ENCODE measurements at places on chromosomes 11 and 22.
A peak's percentile ranks its signal among the peaks of the same experiment; 100 is the strongest.

DNA sequence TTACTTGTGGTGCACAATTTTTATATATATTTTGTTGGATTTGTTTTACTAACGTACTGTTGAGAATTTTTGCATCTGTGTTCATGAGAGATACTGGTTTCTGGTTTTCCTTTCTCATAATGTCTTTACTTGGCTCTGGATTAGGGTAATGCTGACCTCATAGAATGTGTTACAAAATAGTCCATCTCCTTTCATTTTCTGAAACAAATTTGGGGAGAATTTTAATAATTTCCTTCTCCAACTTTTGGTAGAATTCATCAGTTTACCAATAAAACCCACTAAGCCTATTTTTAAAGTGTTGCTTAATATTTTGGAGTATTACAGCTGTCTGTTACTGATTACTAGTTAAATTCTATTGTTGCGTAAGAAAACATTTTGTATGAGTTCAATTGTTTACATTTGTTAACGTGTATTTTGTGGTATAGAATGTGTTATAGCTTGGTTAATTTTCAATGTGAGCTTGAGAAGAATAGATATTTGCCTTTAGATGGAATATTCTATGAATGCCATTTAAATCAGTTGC is 11.5 kb downstream of the TRIM22 start:
- DNase-seq, result no peak

GRCh38 chr11:2211113-2211971 is 39.7 kb upstream of the TH start:
- no peak for DNase-seq

GRCh38 chr11:8597182-8597581 is 3.2 kb upstream of the STK33 start:
- DNase-seq, result peak; percentile 74

GRCh38 chr22:36755316-36755715 is 20.6 kb downstream of the IFT27 start:
- no peak for DNase-seq

GRCh38 chr11:64120951-64121569 is 44.9 kb downstream of the MACROD1 start:
- peak; percentile 57 for DNase-seq

DNA sequence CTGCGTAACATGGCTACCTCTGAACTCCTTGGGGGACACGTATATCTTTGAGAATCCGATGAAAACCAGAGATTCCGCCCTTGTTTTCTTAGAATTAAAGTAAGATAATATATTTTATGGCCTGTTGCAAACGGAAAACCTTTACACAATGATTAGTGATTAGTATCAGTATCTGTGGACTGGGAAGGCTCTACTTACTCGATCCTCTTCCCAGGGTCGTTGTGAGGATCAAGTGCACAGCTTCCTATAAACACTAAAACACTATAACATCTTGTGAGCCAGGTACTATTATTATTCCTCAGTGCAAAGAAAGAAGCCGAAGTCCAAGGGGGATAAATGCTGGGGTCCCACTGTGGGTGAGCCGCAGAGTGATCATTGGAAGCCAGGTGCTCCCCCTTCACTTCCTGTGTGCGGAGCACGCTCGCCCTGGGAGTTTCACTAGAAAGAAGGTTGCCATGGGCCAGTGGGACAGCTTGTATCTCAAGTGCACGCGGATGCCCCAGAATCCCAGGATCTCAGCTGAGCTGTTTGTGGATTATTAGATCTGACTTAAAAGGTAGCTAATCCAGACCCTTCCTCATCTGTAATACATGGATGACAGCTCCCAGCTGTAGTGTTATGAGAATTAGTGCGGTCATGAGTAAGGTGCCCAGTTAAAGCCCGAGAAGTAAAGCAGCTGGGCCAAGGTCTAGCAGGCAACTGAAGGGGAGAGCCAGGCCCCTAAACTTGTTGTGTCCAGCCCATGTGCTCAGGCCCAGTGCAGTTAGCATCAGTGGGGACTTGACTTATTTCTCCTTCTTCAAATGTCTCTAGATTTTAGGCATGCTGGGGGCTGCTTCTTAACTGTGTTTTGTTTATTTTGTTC is 839 bp downstream of the CBY1 start:
- peak; percentile 24 for DNase-seq

GRCh38 chr11:67542169-67542568 is 18.9 kb upstream of the CABP2 start:
- no peak for DNase-seq

DNA sequence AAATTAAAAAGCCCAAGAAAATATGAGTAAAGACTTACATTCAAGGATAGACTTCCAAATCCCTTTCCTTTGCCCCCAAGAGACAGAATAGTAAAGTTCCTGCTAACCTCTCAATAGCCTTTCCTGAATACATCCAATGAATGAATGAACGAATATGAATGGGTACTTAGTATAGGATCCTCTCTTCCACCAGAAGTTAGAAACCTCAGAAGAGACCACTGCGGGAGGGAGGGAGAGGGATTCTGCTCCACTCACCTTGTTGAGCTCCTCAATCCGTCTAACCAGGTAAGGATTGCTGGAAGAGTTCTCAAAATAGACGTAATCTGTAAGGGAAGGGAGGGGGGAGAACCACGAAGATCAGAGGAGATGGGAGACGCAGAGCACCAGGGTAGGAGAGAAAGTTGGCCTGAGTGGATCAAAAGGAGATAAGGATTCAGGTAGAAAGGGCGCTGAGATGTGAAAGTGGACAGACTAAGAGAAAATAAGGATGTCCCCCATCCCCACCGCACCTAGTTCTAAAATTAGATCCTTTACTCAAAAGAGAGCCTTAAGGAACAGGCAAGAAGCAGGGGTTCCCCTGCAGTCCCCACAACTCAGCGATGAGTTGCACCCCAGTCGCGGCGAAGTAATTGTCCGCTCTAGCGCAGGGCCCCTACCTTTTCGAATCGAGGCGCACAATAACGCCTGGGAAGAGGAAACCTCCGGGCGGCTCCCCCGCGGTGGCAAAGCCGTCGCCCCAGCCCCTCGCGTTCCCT is 1.1 kb downstream of the MTA2 start:
- DNase-seq, result no peak

DNA sequence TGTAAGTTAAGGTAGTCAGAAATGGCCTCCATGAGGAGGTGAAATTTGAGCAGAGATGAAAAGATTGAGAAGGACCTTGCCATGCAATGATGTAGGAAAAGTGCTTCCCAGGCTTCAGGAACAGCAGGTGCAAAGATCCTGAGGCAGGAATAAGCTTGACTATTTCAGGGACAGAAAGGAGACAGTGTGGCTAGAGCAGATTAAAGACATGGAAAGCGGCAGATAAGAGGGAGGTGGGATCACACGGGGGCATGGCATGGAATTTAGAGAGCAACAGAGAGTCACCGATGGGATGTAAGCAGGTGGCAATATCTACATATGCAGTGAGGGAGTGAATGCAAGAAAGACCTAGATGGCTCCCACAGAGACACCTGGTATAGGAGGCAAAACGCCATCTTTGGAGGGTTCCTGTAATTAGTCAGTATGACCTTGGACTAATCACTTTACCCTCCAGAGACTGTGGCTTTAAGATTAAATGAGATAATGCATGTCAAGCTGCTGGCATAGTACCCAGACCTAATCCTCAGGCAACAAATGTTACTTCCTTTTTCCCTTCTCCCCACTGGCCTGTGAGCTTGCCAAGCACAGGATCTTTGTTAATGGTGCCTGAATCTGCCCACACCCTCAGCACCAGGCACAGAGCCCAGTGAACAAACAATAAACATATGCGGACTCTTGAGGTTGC is 24.6 kb upstream of the ACER3 start:
- peak; percentile 70 for DNase-seq

GRCh38 chr11:90216611-90217010 is 6.2 kb downstream of the CHORDC1 start:
- DNase-seq, result no peak

DNA sequence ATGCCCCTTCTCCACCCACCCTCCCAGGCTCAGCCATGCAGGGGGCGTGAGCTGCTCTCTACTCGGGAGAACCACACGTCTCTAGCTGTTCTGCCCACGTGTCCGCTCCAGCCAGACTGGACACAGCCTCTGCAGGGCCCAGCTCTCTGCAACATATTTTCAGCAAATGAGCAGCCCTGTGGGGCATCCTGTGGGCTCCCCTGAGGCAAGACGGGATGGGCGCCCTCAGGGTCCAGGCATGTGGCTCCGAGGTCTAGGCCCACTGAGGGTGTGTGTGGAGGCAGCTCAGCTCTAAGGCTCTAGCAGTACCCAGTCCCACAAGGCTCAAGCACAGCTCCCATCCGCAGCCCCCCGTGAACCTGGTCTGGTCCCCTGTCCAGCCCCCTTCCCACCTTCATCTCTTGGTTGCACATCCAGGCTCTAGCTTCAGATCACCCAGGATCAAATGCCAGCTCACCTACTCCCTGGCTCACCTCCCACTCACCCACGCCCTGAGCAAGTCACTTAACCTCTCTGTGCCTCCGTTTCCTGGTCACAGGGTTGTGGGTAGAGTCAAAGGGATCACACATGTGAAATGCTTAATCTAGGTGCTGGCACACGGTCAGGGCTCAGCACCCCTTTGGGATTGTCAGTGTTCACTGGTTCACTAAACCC is 57.8 kb upstream of the TCF20 start:
- DNase-seq, result no peak

DNA sequence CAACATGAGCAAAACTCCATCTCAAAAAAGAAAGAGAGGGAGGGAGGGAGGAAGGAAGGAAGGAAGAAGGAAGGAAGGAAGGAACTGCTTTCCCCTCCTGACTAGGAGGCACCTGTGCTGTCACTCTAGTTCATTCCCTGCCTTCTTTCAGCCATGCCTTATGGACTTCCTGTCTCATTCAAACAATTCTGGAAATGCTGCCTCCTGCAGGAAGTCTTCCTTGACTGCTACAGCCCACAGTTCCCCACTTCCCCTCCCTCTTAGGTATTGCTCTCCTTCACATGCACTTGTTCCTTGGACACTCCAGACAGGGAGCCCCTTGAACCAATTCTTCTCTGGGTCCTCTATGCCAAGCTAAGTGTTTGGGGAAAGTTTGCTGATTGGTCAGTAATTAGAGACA is 31.6 kb upstream of the WNT11 start:
- DNase-seq, result no peak

GRCh38 chr11:80024119-80024518 is 583.3 kb upstream of the TENM4 start:
- no peak for DNase-seq

- no peak for DNase-seq
Observed at GRCh38 chr11:12667646-12668045, 6.6 kb upstream of the TEAD1 start.

GRCh38 chr11:45265969-45266675 is 20.0 kb downstream of the SYT13 start:
- DNase-seq, result no peak

- DNase-seq, result no peak
Observed at GRCh38 chr11:127888386-127888785, 699.0 kb downstream of the ETS1 start.

DNA sequence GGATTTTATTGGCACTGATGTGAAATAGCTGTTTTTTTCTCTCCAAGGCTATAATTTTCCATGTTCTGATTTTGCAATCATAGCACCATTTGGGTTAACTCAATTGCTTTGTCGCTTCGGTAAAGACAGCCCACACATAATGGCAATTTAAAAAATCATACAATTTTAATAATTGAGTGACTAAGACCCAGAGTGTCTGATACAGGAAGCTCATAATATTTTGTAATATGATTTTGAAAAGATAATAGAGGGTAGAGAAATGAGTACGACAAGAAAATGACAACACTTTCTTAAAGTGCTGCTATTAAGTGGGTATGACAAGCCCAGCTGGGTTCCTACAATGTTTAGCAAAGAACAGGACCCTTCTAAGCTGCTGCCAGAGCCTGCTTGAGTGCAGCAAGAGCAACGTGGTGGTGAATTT is 439.1 kb downstream of the METTL15 start:
- no peak for DNase-seq

GRCh38 chr11:61592176-61592575 is 11.3 kb upstream of the SYT7 start:
- no peak for DNase-seq

GRCh38 chr22:46056546-46057245 is 79.7 kb upstream of the WNT7B start:
- no peak for DNase-seq

DNA sequence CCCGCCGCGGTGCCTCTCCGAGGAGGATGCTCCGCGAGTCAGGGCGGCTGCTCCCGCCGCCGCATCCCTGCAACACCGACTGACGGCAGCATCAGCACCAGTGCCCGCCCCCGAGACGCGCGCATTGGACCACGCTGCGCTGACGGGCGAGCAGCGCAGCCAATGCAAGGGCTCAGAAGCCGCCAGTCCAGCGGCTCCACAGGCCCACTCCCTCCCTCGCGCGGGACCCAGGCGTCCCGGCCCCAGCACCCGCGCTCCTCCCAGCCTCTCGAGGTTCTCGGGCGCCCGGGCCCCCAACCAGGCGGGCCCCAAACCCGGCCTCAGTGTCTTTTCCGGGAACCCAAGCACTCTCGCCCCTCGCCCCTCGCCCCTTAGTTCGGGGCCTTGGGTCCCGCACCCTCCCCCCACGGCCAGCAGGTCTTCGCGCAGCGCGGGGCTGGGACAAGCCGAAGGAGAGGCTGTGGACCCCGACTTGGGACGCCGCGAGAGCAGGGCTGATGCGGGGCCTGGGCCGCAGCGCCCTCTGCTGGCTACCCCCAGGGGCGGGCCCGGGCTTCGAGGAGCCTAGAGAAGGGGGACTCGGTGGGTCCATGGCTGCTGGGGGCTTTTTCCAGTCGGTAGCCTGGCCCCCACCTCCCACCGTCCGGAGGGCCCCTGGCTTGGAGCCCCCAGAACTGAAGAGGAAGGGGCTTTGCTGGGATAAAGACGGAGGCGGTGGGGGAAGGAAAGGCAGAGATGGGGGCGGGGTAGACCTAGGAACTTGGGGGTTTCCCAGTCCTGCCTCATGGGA is at the start of gene NRXN2:
TSS of gene NRXN2 (minus strand) at position 81 of the 790 bp plus-strand sequence. CDS start 9,498 bp downstream, outside the sequence.
- peak; percentile 97 for DNase-seq

DNA sequence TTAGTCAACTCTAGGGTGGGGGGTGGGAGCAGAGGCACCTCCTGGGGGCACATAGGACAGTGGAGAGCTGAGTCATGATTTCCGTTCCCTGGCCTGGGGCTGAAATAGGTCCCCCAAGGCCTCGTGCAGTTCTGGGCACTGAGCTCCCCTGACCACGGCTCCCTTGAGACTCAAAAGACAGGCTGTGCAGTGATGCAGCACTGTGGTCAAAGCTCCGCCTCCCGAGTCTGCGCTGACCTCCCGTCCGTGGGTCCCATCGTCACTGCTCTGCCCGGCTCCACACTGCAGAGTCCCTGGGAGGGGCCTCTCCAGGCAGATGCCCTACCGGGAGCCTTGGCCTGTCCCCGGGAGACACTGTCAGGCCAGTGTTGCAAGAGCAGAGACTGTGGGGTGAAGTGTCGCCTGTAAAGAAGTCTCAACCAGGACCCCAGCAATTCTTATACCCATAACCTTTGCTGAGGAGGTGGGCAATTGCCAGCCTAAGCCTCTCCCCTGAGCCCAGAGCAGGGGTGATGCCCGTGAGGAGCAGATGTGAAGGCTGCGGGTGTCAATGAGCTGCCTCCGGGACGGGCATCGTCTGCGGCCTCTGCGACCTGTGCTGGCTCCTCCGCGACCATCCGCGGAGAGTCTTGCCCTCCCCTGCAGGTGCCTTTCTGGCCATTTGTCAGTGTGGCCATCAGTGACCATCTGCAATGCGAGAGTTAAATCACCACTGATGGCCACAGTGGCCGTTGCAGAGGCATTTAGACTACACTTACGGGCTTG is 877.3 kb downstream of the BRD1 start:
- no peak for DNase-seq

GRCh38 chr11:17649696-17650095 is 69.7 kb upstream of the MYOD1 start:
- no peak for DNase-seq
